ENCODE measurements at places on chromosomes 3 and 15. TPM values are rescaled to one million over a fixed set of nuclear protein-coding genes. Genes with fewer than 3 reads are reported as not detected.

TRAT1 gene
- 0.98 TPM for total RNA-seq

SLC9A9 gene
- 30.7 TPM for total RNA-seq

TJP1 gene
- total RNA-seq = 110 TPM

PPP1R14D gene
- total RNA-seq = not detected

CDC25A gene
- 8.8 TPM for total RNA-seq

TGM5 gene
- total RNA-seq = 8.3 TPM

CHRNA7 gene
- total RNA-seq = 10.1 TPM

RARB gene
- total RNA-seq = 15.0 TPM

ASB14 gene
- total RNA-seq = not detected

VGLL3 gene
- total RNA-seq = 17.7 TPM

ZPLD1 gene
- not detected for total RNA-seq

CAV3 gene
- not detected for total RNA-seq

ISLR gene
- 208 TPM for total RNA-seq

GOLGA8J gene
- total RNA-seq = not detected

CFAP44 gene
- 8.1 TPM for total RNA-seq

PCBP4 gene
- total RNA-seq = 36.6 TPM

FBXO40 gene
- not detected for total RNA-seq

SI gene
- total RNA-seq = not detected

TMEM212 gene
- not detected for total RNA-seq

AGBL1 gene
- total RNA-seq = not detected

GATA2 gene
- total RNA-seq = 50.6 TPM

CHST13 gene
- 4.2 TPM for total RNA-seq

ARNT2 gene
- total RNA-seq = 8.1 TPM

ITPKA gene
- not detected for total RNA-seq

HGD gene
- not detected for total RNA-seq

SAMMSON gene
- not detected for total RNA-seq

NAALADL2 gene
- 12.5 TPM for total RNA-seq

SPINK8 gene
- total RNA-seq = not detected

SPATA12 gene
- total RNA-seq = not detected

WDR93 gene
- not detected for total RNA-seq

CCDC51 gene
- total RNA-seq = 11.5 TPM

SCG5 gene
- total RNA-seq = 6.1 TPM

PEX11A gene
- 4.7 TPM for total RNA-seq

CSNK1G1 gene
- total RNA-seq = 12.8 TPM

NR1D2 gene
- 19.4 TPM for total RNA-seq

TMEM202 gene
- not detected for total RNA-seq

TLR9 gene
- not detected for total RNA-seq

GABRR3 gene
- total RNA-seq = not detected

SLC12A1 gene
- total RNA-seq = not detected

DZIP1L gene
- total RNA-seq = 27.5 TPM

LRRC2 gene
- 2.0 TPM for total RNA-seq

CFAP100 gene
- total RNA-seq = not detected

PTH1R gene
- 13.0 TPM for total RNA-seq

LRTM1 gene
- not detected for total RNA-seq

PAK6 gene
- total RNA-seq = 19.9 TPM

ZNF385D gene
- total RNA-seq = 13.5 TPM

TICRR gene
- total RNA-seq = 5.2 TPM

IL17RB gene
- not detected for total RNA-seq

WDR49 gene
- 2.2 TPM for total RNA-seq

BMF gene
- total RNA-seq = 2.9 TPM

ITGA11 gene
- total RNA-seq = 15.5 TPM
